Foreskin keratinocyte (primary cell): ENCODE measurements at places on chromosomes 3 and 15. TPM values are rescaled to one million over a fixed set of nuclear protein-coding genes. Genes with fewer than 3 reads are reported as not detected.

Gene C2CD4B
- total RNA-seq, result not detected in 2 replicates

Gene RHOV
- 0.17 and 0.18 TPM in 2 replicates for total RNA-seq

Gene ACKR2
- total RNA-seq, result 0.20 and 0.21 TPM in 2 replicates

DNA sequence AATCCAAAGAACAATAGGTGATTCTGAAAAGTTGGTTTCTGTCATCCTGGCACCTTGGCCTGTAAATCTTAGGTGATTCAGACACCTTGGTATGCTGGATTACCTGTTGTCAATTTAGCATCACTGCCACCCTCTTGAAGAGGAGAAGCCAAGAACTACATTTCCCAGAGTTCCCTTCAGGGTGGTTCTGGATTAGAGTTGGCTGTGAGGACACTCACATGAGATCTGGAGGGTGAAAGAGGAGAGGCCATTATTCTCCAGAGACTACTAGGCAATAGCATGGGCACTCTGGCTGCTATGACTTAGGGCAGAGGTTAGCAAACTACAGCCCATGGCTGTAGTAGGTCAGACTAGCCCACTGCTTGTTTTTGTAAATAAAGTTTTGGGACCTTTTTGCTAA lies 41.7 kb upstream of the CORO2B start:
- DNase-seq, result peak; percentile 16

GRCh38 chr3:129608087-129608935 lies 1.8 kb upstream of the PLXND1 start:
- no peak for DNase-seq

DNA sequence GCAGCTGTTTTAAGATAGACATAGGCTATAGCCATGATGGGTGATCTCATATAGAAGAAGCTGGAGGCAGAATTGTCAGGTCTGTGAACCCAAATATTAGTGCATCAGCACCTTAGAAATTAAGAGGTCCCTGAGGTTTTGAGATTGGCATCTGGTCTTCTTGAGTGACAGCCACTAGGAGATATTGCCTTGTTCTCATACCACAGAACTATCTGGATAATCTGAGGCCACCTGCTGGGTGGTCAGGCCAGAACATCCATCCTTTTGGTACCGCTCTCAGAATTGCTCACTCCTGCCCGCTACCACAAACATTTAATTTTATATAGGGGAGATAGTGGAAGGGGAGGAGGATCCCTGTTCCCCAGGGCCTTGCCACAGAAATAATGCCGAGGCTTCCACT lies 210.6 kb upstream of the ZPLD1 start:
- peak; percentile 34 for DNase-seq

GRCh38 chr3:43175541-43175940 lies 69.7 kb upstream of the POMGNT2 start:
- DNase-seq, result no peak

DNA sequence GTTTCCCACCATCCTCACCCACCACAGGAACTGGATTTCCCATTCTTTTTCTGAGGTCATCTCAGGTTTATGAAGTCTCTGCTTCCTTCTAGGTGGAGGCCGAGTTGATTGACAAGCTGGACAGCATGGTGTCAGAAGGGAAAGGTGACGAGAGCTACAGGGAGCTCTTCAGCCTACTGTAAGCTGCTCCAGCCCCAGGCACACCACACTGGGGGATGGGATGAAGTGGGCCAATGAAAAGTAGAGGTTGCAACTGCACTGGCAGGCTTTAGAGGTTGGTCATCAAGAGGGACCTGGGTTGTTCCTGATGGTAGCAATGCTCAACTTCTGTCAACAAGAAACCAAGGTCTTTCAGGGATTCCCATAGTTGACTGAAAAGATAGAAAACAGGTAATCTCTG lies 55.0 kb upstream of the MANF start:
- no peak for DNase-seq

DNA sequence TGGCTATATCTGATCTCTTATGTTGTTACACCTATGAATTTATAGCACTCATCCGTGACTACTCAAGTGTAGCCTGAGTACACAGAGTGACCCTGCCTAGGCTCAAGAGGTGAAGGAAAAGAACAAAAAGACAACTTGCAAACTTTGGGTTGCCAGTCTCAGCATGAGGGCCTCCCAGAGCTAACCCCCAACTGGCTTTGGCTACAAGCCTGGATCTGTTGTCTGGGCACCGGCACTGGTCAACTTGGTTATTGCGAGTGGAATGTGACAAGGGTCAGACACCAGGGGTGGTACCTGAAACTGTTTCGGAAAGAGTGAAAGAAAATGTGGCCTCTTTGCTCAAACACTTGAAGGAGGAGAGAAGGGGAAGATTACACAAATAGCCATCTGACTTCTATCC lies 49.5 kb upstream of the BCL6 start:
- DNase-seq, result no peak

DNA sequence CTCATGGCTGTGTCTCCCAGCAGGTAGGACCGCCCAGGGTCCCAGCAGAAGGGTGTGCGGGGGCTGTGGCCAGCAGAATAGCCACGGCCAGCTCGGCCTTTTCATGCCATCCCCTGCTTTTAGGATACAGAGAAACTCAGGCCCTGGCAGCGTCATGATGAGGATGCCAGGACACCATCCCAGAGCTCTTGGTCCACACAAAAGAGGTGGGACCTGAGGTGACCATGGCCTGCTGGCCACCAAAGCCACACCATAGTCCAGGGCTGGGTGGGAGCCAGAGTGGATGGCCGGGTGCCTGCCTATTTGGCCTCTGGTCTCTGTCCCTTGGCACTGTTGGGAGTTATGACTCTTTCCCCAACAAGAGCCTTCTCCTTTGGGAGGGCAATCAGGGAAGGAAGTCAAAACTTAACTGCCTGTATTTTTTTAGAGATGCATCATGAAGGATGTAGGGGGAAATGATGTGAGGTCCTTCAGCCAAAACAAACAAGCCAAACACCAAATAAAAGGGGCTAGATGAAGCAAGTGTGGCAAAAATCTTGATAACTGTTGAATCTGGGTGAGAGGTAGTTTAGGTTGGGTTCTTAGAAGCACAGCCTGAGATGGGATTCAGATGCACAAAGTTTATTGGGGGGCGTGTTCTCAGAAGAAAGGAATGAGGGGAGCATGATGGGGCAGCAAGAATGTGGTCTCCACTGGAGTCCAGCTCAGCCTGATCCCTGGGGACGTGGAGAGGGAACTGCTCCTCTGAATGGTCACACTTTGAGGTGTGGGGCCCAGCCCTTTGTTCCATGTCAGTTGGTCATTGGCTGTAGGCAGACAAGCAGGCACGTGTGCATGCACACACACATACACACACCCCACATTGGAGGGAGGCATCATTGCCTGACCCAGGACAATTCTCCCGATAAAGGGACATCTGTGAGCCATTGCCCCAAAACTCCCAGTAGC lies 33.2 kb downstream of the SMAD6 start:
- DNase-seq, result no peak

DNA sequence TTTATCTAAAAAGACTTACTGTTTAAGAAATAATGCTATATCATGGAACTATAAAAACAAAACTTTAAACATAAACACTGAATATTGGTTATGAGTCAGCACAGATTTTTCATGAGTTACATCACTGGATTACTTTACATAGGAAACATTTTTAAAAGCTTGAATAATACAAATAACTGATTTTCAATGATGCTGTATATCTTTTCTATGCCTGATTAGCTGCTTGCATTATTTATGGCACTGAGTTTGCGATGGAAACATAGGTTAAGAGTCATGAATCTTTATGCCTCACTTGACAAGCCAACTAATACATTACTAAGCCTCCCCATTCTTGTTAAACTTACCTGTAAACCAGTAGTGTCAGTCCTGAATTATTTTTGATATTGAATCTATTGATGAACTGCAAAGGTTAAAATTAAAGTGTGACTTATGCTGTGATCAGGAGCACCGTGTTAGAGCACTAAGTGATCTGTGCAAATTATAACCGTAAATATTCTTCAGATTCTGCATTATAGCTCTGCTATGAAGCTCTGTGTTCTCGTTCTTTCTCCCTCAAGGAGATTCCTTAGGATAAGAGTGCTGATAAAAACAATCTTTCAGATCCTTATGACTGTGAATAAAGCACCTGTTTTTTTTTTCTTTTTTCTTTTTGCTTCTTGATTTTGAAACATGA lies 437.3 kb upstream of the BCHE start:
- DNase-seq, result peak; percentile 44

- no peak for DNase-seq
Observed at GRCh38 chr3:114111060-114111770, 54.7 kb downstream of the QTRT2 start.

- DNase-seq, result no peak
Observed at GRCh38 chr15:63857461-63857856, 23.7 kb upstream of the HERC1 start.

DNA sequence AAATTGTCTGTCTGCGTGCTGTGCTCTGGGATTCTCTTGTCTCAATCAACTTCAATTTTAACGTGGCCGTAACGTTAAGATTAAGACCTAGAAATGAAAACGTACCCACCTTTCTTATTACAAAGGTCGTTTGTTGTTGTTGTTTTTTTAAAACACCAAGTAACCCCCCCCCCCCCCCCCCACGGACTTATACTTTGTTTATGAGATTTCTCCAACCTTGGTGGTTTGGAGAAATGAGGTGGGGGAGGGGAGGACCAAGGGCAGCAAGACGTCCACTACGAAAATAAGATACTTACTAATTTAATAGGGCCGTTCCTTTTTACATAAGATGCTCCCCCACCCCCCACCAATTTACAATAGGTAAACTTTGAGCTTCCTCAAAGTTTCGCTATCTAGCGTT lies 244.4 kb upstream of the TOPAZ1 start:
- DNase-seq, result no peak

DNA sequence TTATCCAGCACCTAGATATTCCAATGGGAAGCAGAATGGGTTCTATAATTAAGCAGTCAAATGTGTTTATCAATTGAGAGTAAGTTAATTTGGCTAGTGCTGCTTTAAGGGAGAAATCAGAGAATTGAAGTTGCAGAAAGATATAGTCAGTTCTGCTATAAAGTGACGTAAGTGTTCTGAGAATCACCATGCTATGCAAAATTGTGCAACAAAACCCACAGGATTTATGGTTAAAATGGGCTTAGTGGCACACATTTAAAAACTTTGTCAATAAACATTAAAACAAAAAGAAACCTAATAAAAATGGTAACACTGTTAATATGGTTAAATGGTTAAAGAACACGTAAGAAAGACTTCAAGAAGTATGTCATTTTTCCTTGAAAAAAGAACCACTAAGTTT lies 74.5 kb downstream of the TMEM108 start:
- no peak for DNase-seq

DNA sequence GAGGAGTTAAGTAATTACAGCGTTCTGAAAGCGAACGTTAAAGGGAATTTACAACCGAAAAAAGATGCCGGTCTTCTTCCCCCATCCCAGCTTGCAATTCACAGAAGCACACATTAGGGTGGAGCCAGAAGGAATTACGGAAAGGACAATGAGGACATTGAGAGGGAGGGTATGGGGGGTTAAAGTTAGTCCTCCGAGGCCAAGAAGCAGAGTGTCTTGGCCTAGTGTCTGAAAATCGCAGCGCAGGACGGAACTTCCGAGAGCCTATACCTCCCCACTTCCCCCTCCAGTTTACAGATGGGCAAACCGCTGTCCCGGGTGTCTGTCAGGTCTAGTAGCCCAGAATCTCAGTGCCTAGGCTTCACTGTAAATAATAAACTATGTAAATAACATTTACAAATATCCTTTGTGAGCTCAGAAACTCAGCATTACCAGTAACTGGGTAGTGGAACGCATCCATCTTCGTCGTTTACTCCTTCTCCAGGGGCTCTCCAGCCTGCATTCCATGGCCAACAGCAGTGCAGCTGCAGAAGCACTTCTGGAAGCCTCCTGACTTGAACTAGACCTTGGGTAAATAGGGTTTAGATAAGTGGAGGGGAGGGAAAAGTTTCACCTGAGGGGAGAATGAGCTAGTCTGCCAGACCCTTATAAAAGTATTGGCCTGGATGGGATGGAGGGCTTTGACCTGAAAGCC lies 922 bp downstream of the ADPRH start:
- no peak for DNase-seq

GRCh38 chr3:151460228-151460627 lies 633 bp downstream of the IGSF10 start:
- DNase-seq, result no peak

DNA sequence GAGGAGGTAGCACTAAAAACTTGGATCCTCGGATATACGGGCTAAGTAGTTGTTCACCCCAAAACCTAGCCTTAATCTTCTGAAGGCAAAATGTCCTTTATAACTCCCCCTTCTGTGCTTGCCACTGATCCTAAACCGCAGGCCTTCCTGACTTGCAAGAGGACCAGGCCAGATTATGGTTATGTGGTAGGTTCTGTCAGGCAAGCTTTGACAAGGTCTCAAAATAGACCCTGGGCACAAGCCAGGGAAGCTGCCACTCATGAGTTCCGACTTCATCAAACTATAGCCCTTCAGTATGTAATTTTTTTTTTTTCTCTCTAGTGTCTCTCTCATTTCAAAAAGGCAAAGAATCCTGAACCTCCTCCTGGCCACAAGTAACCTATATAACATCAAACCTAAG lies 3.2 kb downstream of the LRRFIP2 start:
- DNase-seq, result no peak

DNA sequence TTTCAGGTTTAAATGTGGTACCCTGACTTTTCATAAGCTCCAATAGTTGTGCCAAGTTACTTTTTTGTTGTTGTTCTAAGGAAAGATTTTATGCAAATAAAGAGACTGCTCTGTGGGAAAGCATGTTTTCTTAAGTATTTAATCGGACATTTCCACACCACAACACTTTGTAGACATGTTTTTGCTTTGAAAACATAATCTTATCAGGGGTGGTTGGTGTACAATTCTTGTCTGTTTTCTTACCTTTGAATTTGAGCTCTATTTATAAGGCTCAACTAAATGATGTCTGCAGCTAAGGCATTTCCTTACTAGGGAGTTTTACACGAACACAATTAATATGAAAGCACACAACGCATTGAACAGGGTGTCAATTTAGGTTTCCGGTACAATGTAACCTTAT lies 81.5 kb upstream of the CDIN1 start:
- no peak for DNase-seq

DNA sequence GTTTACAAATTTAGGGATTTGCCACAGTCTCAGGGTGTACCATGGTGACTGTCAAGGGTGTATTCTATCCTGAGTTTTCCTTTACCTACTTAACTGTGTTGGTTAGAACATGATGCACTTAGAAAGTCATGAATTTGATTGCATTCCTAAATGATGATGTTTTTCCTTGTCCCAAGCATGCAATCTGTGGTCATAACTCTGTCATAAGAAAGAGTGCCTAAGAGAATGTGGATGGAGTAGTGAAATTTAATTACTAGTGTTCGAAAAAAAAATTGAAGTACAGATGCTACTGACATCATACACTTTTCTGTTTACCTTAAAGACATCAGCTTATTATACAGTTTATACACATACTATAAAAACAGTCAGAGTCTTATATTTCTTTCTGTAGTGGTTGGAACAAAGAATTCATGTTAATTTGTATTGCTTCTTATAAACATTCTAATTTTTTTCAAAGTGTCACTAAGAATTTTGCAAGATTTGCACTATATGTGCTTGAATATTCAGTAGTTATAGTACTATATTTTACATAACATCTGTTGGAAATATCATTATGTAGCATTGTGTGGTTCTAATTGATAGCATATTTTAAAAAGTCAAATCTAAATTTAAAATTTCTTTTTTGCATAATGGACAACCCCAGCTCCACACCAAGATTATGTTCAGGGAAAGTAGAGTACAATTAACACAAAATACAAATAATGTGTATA lies 231.3 kb upstream of the KCNMB2 start:
- peak; percentile 34 for DNase-seq
